Stimulated activated CD4-positive, alpha-beta T cell treated with anti-CD3 and anti-CD28 coated beads, TNF-alpha, amount 100 ng/mL, for 1 hour (primary cell): ENCODE measurements at places on chromosomes 4 and X.

DNA sequence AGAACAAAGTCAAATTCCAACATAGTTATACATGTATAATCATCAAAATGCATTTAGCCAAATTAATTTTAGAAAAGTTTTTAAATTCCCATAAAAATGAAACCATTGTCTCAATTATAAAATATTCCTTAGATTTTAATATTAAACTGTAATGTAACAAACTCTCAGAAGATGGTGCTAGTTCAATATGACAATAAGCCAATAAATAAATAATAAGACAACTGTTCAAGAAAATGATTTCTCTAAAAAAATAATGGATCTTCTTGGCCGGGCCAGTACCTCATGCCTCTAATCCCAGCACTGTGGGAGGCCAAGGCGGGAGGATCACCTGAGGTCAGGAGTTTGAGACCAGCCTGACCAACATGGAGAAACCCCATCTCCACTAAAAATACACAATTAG, 80.3 kb downstream of the RAB28 start:
- DNase-seq: no peak

DNA sequence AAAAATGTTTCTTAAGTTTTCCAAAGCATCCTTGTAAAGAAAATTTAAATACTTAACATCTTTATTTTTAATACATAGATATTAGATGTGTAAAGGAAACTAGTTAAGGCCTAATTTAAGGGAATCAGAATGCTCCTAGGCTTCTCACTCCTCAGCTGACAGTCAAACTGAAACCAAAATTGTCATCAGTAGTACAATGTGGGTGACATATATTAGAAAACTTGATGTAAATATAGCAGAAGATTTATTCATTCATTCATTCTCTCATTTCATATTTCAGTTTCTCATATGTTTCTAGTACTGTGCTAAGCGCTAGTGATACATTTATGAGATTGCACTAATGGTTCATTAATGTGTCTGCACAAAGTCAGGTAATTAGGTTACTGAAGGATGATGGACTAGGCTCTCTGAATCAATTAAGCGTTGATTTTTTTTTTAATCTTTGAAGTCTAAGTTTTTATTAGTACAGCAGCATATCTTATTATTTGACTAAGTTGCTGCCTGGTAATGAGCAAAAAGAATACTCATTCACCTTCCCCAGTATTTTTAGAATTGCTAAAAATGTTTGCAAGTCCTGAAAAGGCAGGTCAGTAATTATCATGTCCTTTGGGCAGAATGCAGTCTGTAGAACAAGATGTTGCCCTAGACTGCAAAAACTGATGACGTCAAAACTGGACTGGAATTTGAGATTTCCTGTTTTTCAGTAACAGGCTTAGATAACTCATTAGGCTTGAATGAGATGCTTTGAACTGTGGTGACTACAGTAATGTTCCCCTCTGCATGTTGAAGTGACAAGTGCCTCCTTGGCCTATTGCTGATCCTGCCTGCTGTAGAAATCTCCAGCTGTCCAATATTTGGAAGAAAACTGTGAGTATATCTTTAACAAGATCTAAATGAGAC, 128.7 kb downstream of the ARHGAP24 start:
- DNase-seq: no peak

DNA sequence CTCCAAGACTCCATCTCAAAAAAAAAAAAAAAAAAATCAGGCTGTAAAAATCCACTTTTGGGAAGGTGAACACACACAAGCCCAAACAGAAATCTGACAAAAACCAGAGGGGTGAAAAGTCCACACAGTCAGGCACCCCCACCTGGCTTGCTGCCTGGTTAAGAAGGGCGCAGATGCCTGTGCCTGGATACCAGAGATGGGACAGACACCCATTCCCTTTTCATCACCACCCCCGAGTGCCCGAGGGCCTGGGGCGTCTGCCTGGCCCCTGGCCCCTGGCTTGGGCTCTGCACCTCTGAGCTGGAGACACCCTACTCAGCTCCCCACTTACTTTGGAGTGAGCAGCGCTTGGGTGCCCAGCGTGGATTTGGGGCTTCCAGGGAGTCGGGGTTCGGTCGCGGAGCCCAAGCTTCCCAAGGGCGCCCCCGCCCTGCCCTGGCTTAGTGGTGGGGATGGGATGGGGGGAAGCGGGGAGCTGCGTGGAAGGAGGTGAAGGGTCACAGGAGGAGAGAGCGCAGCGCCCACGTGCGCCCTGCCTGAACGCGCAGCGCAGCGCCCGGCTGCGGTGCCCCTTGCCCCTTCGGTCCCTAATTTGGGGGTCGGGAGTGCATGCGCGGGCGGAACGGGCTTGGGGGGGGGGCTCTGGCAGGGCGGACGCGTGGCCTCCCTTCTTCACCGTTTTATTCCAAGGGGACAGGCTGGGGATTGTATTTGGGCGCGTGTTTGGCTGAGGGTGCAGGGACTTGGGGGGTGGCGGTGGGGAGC, 11.3 kb downstream of the SHOX start:
- DNase-seq: no peak

GRCh38 chr4:145589916-145590702, 29.1 kb upstream of the MMAA start:
- DNase-seq: no peak

DNA sequence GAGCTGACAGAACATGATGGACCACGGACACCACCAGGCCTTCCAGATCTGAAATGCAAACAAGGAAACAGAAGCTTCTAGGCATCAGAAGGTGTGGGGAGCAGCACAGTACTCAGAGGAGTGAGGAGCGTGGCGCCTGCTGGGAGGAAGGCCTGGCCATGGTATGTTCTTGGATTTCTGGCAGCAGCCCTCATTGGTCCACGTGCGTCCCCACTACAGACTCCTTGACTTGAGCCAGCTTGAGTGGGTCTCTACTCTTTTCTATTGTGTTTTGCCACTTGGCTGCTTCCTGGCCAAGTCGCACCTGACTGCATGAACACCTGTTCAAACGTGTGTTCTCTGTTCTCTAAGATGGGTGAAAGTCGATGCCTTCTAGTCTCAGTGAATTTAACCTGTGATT, 18.0 kb downstream of the ZNF275 start:
- no peak for DNase-seq

DNA sequence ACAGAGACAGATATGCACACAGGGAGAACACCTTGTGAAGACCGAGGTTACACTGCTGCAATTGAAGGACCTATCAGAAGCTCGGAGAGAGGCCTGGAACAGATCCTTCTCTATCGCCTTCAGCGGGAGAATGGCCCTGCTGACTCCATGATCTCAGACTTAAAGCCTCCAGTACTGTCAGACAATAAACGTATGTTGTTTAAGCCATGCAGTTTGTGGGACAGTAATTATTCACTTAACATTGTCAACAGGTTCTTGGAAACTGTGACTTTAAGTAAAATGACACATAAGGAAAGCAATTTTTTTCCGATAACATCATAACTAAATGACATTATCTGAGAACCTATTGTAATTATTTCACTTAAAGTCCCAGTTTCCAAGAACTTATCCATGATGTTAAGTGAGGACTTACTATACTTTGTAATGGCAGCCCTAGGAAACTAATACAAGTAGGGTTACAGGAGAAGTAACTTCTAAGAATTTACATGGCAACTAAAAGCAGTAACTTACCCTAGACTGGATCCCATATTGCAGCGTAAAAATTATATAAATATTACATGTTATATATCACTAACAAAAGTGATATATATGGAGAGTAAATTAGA, 180.8 kb upstream of the MAB21L2 start:
- DNase-seq: no peak

GRCh38 chr4:123064390-123064789, 142.0 kb upstream of the NUDT6 start:
- DNase-seq: no peak

- no peak for DNase-seq
Measured at GRCh38 chr4:125808570-125808969, 493.8 kb downstream of the FAT4 start.

DNA sequence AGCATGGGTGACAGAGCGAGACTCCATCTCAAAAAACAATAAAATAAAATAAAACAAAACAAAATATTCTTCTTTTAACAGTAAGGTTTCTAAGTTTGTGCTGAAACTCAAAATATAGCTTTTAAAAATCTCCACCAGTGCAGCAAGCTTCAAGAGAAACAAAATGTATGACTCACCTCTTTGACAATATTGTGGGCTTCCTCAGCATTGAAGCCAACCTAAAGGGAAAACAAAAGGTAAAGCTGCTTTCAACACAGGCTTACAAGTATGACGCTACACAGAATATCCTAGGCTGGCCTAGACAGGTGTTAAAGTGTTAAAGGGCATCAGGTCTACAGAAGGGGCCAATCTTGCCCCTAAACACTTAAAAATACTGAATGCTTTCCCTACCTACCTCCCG, 1.2 kb downstream of the DYNLT3 start:
- DNase-seq: no peak

DNA sequence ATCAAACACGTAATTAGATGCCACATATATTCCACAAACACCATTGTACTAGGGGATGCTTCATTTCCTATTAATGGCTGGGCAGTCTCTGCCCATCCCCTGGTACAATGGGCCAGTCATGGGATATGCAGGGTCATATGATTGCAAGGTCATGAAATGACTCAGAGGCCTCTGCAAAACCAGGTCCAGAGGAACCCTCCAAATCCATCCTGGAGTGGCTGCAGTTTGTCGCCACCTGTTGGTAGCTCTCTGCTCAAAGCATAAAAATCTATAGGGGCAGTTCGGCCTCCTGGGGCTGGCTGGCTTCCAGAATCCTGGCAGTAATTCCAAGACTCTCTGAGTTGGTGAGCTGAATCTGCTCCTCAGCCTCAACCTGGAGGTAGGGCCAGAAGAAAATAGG, 22.9 kb upstream of the PUDP start:
- peak; percentile 3 for DNase-seq

DNA sequence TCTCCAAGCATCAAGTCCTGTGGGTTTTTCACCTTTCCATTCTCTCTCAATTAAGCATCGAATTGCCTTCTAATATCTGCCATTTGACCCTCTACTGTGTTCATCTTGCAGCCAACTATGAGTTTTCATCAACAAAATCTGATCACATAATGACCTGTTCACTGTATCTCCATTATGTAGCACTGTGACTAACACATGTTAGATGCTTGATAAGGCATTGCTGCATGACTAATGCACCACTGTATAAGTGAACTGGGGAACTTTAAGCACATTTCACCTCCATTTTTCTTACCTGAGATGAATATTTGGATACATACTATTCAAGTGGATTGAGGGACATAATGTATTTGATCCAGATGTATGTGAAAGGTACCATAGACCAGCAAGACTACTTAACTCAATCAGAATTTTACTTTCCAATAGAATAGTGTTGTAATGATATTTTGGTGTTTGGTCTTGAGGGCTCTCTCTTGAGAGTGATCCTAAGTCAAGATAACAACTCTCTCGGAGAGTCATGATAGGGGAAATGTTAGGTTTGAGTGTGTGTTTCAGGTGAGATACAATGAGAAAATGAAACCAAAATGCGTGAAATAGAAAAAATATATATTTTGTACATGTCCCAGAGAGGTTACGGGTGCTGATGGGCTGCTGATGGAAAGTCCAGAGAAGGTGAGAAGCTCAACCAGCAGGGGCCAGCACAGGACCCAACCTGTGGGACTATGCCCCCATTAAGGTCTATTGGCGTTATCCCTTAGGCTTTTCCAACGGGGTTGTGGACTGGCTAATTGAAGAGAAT, 60.2 kb upstream of the HS3ST1 start:
- no peak for DNase-seq

- no peak for DNase-seq
Measured at GRCh38 chr4:73589887-73590801, 30.1 kb downstream of the RASSF6 start.

DNA sequence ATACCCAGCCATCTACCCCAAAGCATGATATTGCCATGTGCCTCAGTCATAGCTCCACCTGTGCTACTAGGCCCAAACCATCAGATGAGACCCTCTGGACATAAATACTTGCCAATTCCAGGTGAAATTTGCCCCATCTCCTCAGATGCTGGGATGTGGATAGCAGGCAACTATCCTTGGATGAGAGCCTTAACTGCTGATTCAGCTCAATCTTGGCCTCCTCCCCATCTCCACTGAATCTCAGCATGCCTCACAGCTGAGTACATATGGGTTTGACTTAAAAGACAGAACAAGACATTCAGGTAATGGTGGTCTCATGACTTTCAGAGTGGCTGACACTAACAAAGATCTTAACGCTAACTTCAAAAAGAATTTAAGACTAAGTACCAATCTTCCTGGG, 50.8 kb upstream of the KLHL13 start:
- no peak for DNase-seq

- no peak for DNase-seq
Measured at GRCh38 chr4:122711919-122712318, 20.6 kb upstream of the BBS12 start.

- no peak for DNase-seq
Measured at GRCh38 chr4:172826861-172827260, 341.8 kb upstream of the GALNT7 start.

DNA sequence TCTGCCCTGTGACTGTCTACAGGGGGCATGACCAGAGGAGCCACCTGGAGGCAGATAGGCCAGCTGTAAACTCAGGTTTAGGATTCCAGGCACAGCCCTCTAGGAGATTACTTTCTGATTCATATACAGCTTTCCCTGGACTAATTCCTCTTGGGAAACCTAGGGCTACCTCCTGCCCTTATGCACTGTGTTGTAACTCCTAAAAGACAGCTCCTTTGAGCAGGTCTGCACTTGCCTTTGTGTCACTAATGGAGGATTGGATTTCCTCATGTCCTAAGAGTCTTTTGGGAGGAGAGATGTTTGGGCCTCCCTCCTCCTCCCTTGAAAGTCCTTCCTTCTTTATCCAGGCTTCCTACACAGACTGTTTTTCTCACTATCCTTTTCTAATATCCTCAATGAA, 202.0 kb downstream of the PCDH19 start:
- DNase-seq: no peak

DNA sequence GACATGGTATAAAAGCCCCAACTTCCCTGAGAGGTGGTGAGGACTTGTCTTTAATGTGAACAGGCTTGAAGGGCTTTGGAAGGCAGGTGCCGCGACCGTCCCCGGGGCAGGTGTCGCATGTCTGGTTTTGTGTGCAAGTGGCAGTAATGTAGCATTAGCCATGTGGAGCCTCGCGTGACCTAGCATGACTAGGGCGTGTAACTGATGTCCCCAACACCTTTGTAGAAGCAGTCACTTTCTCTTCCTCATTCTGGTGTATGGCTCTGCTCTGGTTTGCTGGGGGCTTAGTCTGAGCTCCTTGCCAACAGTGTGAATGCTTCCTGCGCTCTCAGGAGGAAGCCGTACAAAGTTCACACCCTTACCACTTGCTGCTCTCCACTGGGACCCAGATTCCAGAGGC, 145.7 kb downstream of the AMMECR1 start:
- no peak for DNase-seq
